Naive thymus-derived CD8-positive, alpha-beta T cell (primary cell): ENCODE measurements at places on chromosomes 3 and 15. TPM values are rescaled to one million over a fixed set of nuclear protein-coding genes. Genes with fewer than 3 reads are reported as not detected.

The CDHR4 gene
- polyA plus RNA-seq = not detected

The GOLGA8A gene
- 1.9 TPM for polyA plus RNA-seq

The CIB2 gene
- polyA plus RNA-seq = 3.4 TPM

The KCTD6 gene
- 5.5 TPM for polyA plus RNA-seq

The LSAMP gene
- not detected for polyA plus RNA-seq

The PCSK6 gene
- 1.3 TPM for polyA plus RNA-seq

The SLC24A5 gene
- not detected for polyA plus RNA-seq

The RIOX2 gene
- 32.4 TPM for polyA plus RNA-seq

The TERC gene
- 1.6 TPM for polyA plus RNA-seq

The CRELD1 gene
- 29.2 TPM for polyA plus RNA-seq

The CD276 gene
- not detected for polyA plus RNA-seq

The OR5K2 gene
- polyA plus RNA-seq = not detected

The CLDN16 gene
- polyA plus RNA-seq = not detected

The HRH1 gene
- not detected for polyA plus RNA-seq

The HGD gene
- not detected for polyA plus RNA-seq

The THRB gene
- not detected for polyA plus RNA-seq

The MEF2A gene
- polyA plus RNA-seq = 22.4 TPM

The MLF1 gene
- polyA plus RNA-seq = 1.5 TPM

The PLSCR5 gene
- not detected for polyA plus RNA-seq

The CALML4 gene
- 0.65 TPM for polyA plus RNA-seq

The A4GNT gene
- not detected for polyA plus RNA-seq

The CPNE4 gene
- not detected for polyA plus RNA-seq

The ZKSCAN7 gene
- 2.6 TPM for polyA plus RNA-seq

The SCG5 gene
- polyA plus RNA-seq = not detected

The ATP8B4 gene
- polyA plus RNA-seq = not detected

The MESP1 gene
- 0.50 TPM for polyA plus RNA-seq

The ZNF654 gene
- 11.2 TPM for polyA plus RNA-seq

The CEP19 gene
- polyA plus RNA-seq = 4.4 TPM

The NR2E3 gene
- 0.07 TPM for polyA plus RNA-seq

The P2RY14 gene
- not detected for polyA plus RNA-seq

The CPLX3 gene
- not detected for polyA plus RNA-seq

The UNC45A gene
- 73.7 TPM for polyA plus RNA-seq

The ATP13A5 gene
- not detected for polyA plus RNA-seq

The ECE2 gene
- polyA plus RNA-seq = not detected

The CELF6 gene
- 0.18 TPM for polyA plus RNA-seq

The CHRNA5 gene
- not detected for polyA plus RNA-seq

The FURIN gene
- 4.8 TPM for polyA plus RNA-seq
